ENCODE measurements at places on chromosomes 12 and 14.

DNA sequence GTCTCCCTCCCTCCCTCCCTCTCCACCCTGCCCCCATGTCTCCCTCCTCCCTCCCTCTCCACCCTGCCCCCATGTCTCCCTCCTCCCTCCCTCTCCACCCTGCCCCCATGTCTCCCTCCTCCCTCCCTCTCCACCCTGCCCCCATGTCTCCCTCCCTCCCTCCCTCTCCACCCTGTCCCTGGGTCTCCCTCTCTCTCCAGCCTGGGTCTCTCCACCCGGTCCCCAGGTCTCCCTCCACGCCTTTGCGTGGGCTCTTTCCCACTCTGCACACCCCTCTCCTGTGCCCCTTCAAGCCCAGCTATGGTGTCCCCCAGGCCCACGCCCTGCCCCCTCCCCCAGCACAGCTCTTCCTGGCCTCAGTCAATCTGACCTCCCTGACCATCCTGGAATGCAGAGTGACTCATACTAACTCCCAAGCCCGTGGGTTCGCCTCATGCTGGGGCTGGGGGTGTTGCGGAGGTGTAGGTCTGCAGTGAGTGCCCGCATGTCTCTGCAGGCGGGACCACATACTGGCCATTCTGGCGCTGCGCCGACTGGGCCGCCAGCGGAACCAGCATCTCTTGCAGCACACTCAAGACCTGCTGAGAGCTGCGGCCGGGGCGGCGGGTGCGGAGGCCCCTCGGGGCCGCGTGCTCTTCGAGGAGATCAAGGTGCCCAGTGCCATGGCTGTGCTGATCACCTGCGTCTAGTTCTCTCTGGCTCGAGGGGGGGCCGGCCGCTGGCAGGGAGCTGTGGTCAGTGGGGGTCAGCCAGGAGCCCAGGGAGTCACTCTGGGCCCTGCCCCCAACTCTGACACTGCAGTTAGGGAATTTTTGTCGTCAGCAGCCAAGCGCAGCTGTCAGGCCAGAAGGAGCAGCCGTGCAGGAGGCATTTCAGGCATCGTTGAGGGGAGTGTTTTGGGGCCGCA lies 13.5 kb upstream of the TNFAIP2 start:
- no peak for DNase-seq

DNA sequence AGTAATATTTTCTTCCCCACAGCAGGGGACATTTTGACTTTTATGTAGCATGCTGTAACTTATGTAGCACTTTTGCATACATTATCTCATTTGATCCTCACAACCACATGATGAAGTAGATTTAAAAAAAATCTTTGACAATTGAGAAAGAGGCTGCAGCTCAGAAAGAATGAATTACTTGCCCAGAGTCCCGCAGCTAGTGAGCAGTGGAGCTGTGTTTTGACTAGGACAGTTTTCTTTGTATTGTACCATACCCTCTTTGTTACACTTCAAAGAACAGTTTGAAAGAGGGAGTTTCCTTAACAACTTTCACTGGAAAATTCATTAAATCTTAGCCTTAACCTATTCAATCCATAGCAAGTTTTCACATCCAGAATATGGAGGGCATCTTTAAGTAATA lies 58.6 kb downstream of the SYNE2 start:
- no peak for DNase-seq

GRCh38 chr14:54470701-54471100 lies 18.1 kb downstream of the GMFB start:
- DNase-seq = no peak

DNA sequence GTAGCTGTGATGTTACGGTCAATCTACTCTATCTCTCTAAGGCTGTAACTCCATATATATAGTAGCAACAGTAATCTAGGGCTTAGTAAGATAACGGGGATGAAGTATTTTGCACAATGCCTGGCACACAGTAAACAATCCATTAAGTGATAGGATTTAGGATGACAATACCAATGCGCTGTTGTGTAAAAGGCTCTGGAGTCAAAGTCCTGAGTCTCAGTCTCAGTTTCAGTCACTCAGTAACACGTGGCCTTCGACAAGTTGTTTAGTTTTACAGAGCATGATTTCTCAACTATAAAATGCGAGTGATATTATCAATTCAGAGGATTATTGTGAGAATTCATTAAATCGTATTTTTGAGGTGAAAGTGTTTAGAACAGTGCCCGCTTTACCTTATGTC lies 162.4 kb downstream of the GARIN6 start:
- DNase-seq = no peak

DNA sequence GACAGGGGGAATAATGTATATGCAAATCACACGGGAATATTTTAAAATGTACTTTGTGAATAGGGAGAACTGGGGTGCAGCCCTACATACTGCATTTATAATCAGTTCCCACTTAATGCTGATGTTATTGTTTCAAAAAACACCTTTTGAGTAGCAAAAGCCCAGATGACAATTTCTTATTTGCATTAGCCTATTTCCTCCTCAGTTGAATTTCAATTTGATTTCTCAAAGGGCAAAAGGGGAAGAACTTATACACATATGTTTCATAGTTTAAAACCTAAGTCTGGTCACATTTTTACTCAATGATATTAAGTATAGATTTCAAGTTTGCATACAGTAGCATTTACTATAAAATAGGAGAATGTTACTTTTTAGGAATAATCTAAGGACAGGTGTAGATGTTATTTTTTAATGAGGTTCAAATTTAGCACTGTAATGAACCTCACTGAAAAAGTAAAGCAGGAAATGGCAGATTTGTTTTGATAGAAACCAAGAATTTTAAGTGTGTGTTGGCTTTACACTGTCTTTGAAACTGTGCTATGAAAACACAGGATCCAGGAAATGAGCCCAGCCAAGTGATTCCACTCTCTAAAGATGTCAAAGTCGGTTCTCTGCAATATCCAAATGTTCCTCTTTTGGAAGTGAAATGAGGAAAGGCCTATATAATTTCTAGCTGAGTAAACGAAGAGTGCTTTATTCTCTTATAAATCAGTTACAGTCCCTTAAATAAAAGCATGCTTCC lies 367.4 kb downstream of the BTG1 start:
- no peak for DNase-seq

DNA sequence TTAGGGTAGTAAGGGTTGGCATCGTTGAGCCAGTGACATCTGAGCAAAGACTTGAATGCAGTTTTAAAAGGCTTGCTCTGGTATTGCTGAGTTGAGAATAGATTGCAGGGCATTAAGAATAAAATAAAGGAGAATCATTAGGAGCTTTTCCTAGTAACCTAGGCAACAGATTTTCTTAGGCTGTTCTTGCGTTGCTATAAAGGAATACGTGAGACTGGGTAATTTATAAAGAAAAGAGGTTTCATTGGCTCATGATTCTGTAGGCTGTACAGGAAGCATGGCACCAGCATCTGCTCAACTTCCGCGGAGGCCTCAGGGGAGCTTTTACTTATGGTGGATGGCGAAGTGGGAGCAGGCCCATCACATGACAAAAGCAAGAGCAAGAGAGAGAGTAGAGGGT lies 97.4 kb downstream of the RAD51B start:
- DNase-seq = no peak

GRCh38 chr14:77508249-77508648 lies 9.6 kb upstream of the ISM2 start:
- peak; percentile 43 for DNase-seq

DNA sequence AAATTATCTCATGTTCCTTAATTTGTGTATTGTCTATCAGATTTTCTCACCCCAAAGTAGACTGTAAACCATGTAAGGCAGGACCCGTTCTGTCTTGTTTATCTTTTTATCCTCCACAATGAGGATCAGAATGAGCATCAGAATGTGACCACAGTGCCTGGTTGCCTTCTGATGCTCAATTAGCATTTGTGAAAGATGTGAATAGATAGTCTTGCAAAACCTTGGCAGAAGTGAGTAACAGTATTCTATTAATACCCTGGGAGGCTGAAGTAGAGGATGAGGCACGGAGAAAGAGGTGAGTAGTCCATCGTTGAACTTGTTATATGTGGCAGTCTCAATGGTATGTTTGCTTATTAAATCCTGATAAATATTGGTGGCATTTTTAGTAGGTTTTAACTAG lies 781.4 kb downstream of the NRXN3 start:
- no peak for DNase-seq

- DNase-seq = no peak
Measured at GRCh38 chr12:109817627-109818231, 15.5 kb downstream of the TRPV4 start.

- no peak for DNase-seq
Measured at GRCh38 chr14:101735453-101735852, 26.1 kb upstream of the PPP2R5C start.

GRCh38 chr14:52900731-52901130 lies 50.1 kb downstream of the FERMT2 start:
- DNase-seq = peak; percentile 69

- DNase-seq = no peak
Measured at GRCh38 chr12:27198036-27198435, 46.0 kb upstream of the STK38L start.

GRCh38 chr14:90274808-90275457 lies 18.6 kb downstream of the PSMC1 start:
- DNase-seq = peak; percentile 37

DNA sequence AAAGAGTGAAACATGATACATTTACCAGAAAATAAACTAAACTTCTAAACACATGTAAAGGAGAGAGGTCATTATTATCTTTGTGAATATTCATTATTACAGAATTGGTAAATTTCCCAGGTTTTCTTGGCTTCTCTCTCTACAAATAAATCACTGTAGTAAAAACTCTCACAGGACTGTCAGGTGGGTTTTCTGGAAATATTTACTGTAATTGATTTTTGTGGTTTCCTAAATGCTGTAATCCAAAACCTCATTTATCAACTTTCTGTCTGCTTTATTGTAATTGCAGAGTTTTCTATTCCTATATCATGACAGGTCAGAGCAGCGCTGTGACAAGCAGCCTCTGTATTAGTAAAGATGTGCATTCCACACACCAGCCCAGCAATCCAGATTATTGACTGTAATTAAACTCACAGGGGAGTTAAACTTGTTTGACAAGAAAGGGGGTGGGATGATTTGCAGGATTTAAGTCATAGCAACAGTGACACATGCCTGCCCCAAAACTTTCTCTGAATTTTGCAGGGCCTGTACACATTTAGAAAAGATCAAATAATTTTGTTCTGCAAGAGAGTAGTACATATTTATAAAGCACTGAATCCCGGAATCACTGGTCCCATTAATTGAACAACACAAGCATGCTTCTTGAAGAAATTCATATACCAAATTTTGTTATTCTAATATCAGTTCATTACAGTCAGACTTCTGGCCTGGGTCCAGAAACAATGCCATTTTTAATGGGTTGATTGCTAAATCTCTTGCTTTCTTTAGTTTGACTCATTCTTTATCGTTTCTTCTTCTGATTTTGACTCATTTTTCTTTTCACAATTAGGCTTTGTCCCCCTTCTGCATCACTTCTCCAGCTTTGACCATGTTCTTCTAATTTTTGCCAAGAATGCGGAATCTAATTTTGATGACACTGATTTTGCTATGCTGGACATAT lies 42.2 kb downstream of the PTPRO start:
- DNase-seq = peak; percentile 72

- DNase-seq = no peak
Measured at GRCh38 chr12:45575823-45576475, 153.6 kb upstream of the ARID2 start.

GRCh38 chr12:24109381-24110039 lies 160.0 kb upstream of the SOX5 start:
- no peak for DNase-seq

DNA sequence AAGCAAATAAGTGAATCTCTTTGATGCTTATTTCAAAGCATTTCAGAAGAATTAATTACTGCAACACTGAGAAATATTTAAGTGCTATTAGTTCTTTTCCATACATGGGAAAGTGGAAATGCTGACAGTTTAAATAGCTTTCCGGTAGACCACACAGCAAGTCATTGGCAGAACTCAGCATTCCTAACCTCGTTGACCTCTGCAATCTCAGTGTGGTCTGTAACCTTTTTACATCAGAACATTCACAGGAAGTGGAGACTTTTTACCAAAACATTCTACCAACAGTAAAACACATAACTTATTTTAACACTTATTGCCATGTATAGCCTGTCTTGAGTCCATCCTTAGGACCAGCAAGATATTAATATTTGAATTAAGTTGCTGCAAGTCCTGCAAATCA lies 249.5 kb upstream of the DCN start:
- DNase-seq = no peak

DNA sequence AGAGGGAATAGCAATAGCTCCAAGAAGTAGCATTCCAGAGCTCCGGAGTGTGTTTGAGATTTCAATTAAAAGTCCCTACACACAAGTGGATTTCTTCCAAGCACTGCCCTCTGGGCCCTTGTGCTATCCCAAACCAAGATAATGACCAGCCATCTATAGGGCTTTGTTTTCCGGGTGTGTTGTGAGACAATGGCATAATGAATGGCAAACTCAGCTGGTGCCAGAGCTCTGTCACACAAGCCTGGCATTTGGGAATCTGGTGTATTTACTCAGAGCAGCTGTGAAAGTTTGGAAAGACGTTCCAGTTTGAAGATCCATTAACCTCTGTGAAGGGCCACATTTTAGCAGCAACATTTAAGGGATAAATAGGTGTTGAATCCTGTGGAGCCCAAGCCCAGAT lies 61.2 kb upstream of the TMTC2 start:
- DNase-seq = no peak

GRCh38 chr12:115697340-115697739 lies 580.2 kb downstream of the MED13L start:
- no peak for DNase-seq

GRCh38 chr12:100279607-100280244 lies 12.7 kb downstream of the SCYL2 start:
- no peak for DNase-seq

DNA sequence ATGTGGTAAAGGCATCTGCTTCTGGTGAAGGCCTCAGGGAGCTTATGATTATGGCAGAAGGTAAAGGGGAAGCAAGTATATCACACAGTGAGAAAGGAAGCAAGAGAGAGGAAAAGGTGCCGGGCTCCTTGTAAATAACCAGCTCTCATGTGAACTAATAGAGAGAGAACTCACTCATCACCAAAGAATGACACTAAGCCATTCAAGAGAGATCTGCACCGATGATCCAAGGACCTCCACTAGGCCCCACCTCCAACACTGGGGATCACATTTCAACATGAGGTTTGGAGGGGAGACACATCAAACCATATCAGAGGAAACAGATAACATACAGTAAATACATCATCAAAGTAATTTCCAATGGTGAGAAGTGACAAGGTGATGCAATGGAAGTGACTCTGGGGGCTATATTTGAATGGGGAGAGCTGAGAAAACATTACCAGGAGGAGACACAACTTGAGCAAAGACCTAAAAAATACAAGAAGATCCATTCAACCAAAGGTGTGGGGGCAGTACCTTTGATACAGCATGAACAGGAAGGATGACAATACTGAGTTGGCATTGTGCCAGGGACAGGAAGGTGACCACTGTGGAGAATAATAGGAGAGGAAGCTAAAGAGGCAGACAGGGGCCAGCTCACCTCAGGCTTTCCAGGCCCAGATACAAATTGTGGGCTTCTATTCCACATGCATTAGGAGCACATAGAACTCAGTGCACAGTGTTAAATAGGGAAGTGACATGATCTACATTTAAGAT lies 134.4 kb upstream of the GRIP1 start:
- DNase-seq = no peak

- peak; percentile 37 for DNase-seq
Measured at GRCh38 chr14:55129086-55129427, at the start of gene LGALS3. TSS of gene LGALS3 (plus strand) at chr14:55129252. CDS start at chr14:55137374, 8,122 bp downstream.

- DNase-seq = no peak
Measured at GRCh38 chr12:93379326-93379980, 1.7 kb downstream of the NUDT4 start.

Measured in foreskin keratinocyte (primary cell).